Kidney (tissue), 22 donors: ENCODE measurements at places on chromosomes 4 and X.

- no peak for DNase-seq
These were observed 8.8 kb upstream of the ADH1C start for GRCh38 chr4:99361268-99361898.

GRCh38 chr4:24273136-24273535 is 311.2 kb downstream of the DHX15 start:
- no peak for DNase-seq

- DNase-seq: no peak
These were observed 42.4 kb upstream of the MCF2 start for GRCh38 chrX:139750390-139750789.

DNA sequence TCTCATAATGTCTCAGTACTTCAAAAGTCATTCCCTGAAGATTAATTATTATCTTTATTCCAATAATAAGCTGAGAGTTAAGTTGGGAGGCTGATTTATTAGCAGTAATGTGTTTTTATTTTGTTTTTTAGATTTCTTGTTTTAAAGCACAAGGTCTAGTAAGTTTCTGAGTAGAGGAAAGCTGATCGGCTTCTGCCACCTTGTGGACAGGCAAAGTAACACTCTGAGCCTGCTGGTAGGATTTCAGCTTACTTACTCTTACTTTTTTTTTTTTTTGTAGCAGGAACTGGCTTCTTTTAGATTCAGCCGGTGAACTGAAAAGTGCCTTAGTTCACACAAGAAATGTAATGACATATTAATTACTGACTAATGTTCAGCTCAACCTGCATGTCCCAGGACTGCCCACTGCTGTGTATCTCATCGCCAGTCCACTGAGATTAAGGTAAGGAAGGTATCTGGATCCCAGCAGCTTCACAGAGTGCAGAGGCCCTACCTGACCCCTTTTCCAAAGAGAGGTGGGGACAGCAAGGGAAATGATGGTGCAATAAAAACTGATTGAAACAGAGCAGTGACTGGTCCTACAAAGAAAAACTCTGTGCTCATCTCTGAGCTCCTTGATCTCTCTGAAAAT is 126.5 kb downstream of the ADGRA3 start:
- DNase-seq: peak; percentile 72

DNA sequence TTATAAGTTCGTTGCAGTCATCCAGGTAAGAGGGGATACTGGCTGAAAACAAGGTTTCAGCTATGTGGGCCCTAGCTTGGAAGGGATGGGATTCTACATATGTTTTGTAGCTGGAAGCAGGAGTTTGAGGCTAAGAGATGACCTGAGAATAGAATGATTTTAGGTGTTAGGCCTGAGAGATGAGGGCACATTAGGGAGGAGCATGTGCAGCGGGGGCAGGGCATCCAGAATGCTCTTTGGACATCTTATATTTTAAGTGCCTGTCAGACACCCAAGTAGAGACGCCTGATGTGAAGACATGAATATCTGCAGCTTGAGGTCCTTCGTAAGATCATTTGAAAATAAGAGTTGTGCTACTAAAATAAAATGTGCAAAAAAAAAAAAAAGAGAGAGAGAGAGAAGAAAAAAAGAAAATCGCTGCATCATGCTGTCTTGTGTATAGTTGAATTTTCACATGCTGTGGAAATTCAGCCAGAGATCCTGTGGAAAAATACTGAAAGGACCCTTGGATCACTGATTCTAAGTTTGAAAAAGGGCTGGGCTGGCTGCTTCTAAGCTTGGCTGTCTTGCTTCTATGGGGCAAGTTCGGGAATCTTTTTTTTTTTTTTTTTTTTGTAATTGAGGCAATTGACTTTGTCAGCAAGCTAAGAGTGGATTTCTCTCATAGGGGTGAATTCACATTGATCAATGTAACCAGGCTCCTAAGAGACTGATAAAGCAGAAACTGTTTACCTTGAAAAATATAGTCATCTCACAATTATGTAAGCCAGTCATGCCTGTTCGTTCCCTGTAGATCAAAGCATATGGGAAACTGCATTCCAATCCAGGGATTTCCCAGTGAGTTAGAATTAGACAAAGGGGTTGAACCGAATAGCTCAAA is 341.0 kb upstream of the GATB start:
- no peak for DNase-seq

- no peak for DNase-seq
These were observed 42.3 kb upstream of the RNF128 start for GRCh38 chrX:106684207-106684606.

DNA sequence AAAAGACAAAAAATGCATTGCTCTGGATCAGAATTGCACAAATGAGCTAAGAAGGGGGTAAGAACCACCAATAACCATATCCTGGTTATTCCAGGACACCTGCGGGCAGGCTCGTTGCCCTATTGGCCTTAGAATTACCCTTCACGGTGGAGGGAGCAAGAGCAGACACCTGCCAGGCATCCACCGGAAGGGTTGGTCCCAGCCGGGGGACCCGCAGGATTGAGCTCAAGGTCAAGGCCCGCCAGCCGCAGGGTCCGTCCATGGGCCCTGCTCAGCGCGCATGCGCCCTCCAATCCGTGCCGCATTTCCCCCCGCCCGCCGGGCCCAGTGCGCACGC is 575 bp downstream of the SLC25A6 start:
- peak; percentile 93 for DNase-seq

DNA sequence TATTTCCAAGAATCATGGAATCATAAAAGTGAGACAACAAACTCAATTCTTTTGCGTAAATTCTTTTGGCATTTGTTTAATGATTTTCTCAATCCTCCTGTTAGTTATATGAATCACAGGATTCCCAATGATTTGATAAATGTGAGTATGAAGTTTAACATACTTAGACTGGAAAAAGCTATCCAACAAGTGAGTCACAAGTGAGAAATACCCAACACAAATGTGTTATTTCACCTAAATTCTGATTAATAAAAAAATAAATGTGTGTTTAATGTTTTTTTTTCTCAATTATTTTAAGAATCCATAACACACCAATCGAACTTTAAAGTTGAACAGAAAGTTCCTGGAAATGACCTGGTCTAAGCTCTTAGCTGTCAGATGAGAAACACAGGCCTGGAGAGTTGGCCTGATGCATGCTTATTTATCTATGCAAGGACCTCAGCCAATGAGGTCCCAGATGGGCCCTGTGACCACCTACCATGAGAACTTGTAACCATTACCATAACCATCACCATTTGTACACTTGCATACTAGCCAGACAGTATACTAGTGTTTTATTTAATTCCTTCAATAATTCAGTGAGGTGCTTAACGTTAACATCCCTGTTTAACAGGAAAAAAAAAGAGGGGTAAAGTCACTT is 386.7 kb downstream of the SPRY1 start:
- no peak for DNase-seq

DNA sequence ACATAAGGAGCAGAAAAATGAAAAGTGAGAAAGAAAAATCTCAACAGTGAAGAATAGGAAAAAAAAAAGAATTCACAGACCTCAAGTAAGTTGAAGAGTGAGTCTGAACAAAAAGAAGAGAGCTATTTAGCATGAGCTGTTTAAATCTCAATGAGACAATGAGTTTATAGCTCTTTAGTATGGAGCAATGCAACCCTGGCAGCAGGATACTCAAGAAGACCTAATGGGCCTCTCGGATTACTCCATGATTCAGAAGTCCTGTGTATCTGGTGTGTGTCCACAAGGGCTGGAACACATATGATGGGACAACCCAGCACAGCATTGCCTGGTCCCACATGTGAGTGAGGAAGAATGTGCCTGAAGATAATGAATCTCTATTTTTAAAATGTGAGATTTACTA is 563.1 kb upstream of the INTU start:
- DNase-seq: no peak

- no peak for DNase-seq
These were observed 11.3 kb downstream of the MID2 start for GRCh38 chrX:107836958-107837357.

- no peak for DNase-seq
These were observed 989.7 kb downstream of the CCSER1 start for GRCh38 chr4:91116861-91117260.

GRCh38 chrX:12878536-12878935 is 11.7 kb downstream of the TLR7 start:
- no peak for DNase-seq

DNA sequence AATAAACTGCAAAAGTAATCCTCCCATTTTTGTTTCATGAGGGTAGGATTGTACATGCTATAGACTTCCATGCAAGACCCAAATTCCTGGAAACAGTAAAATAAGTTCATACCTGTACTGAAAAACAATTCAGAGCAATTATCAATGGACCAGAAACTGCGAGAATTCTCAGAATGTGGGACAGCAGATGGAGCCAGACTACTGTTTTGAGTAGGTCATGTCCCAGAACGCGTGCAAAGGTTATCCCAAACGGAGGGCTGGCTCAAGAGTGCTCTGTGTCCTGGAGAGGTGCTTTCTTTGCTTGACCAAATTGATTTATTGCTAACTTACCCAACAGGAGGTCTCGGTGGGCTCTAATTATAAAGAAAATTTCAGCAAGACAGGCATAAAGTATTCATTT is 1.7 kb upstream of the MAGEH1 start:
- DNase-seq: no peak

DNA sequence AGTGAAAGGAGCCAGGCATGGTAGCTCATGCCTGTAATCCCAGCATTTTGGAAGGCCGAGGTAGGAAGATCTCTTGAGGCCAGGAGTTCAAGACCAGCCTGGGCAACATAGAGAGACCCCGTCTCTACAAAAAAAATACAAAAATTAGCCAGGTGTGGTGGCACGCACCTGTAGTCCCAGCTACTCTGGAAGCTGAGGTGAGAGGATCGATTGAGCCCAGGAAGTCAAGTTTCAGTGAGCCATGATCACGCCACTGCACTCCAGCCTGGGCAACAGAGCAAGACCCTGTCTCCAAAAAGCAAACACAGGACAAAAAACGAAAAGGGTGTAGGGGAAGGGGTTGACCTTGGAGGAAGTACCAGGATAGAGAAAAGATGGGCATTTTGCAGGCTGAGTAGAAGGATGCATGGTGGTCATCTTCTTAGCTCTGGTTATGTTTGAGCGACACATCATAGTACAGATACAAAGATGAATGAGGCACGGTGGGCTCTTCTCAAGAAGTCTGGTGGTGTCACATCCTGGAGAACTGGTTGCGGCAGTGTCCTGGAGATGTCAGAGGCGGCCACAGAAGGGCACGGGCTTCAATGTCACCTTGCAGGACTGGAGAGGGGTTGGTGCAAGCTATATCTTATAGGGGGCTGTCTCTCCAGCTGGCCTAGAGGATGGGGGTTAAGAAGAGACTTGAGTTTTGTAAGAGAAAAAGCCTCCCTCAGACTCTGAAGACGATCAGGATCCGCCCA is 32.0 kb downstream of the SLC25A5 start:
- no peak for DNase-seq

- DNase-seq: no peak
These were observed 148.6 kb upstream of the TTC29 start for GRCh38 chr4:147094238-147094637.
